ENCODE measurements at places on chromosomes 7 and 10.

DNA sequence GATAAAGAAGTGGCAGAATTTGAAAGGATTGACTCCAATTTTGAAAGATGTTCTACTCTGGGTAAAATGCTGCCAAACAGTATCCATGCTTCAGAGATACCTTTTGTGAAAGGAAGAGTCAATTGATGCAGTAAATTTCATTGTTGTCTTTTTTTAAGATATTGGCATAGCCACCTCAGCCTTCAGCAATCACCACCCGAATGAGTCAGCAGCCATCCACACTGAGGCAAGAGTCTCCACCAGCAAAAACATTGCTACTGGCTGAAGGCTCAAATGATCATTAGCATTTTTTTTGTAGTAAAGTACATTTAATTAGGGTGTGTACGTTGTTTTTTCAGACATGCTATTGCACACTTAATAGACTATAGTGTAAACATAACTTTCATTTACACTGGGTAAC, 31.7 kb upstream of the CYP26C1 start:
- DNase-seq = no peak

GRCh38 chr7:141874787-141875186, 33.5 kb upstream of the PRSS37 start:
- DNase-seq = no peak

DNA sequence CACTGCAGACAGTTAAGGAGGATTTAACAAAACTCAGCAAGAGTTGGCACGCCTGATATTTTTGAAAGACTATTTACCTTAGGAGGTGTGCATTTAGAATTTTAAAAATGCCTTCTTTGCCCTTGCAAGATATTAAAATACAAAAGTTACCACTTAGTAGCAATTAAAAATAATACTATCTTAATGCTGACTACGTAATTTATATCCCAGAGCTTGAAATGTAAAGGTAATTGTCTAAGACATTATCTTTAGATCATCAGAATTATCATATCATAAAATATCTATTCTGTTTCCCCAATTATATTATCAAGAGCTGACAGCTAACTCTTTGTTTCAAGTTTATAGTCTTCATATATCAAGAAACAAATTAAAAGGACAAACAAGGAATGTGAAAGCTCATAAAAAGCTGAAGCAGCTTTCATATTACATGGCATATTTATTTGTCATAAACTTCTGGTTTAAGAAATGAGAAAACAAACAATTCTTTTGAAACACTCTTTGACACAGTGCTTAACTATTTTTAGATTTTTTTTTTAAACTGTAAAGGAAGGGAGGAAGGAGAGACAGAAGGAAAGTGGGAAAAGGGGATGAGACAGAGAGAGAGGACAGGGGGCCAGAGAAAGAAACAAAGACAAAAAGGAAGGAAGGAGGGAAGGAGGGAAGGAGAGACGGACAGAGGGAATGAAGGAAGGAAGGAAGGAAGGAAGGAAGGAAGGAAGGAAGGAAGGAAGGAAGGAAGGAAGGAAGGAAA, 73.5 kb downstream of the RTKN2 start:
- no peak for DNase-seq

DNA sequence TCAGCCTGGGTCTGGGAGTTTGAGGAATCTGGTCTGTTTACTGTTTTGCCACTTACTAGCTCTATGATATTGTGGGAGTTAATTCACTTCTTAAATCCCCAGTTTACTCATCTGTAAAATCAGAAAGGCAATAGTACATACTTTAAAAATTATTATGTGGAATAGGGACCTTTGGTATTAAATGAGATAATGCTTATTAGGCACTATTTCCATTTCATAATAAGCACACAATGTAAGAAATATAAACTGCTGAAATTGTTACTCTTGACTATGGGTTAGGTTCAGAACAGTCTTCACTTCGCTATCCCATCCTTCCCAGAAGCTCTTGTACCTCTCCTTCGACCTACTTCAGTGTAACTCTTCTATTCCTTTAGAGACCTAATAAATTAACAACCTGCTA, 47.2 kb downstream of the AGK start:
- DNase-seq = no peak

DNA sequence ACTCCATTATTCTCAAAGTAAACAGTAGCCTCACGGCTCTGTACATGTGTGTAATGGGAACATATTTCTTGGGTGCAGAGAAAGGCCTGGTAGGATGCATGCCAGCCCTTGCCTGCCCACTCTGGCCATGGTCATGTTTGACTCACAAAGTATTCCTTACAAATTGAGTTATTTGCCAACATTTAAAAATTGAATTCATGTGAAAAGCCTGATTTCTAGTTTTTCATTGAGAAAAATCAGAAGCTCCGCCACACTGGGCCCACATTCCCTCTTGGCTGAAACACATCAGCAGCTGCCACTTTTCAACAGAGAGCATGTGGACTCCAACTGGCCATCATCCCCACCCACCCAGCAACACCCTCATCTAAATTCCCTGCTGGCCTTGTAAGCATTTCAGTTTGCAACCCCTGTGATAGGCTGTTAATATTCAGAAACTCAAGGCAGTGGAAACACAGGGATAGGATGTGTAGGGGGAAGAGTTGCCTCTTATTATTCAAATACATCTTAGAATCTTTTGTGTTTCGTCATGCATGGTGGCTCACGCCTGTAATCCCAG, 40.9 kb downstream of the CDH23 start:
- no peak for DNase-seq

DNA sequence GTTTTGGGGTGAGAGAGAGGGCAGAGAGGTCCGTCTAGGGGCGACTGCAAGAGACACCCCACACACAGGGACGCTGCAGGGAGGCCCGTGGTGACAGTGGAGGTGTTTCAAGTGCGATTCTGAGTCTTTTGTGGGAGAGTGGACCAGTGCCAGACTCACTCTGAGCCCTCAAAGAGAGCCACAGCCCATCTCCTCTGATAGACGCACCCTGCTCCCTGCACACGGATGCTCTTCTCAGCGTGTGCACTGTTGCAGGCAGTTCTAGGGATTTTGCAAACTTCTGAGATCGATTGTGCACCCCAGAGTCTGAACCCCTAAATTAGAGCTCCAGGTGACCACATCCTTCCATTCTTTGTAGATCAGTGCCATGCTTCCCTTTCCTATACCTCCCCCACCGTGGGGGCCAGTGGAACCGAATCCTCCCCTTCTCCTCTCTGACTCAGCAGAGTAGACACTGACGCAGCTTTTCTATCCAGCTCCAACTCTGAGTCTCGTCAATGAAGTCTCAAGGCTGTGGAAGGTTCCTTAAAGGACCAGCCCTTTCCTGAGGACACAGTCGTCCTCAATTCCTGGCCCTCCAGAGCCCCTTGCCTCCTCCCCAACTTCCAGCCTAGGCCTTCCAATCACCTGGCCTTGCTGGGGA, 83.8 kb downstream of the TMEM130 start:
- DNase-seq = no peak

DNA sequence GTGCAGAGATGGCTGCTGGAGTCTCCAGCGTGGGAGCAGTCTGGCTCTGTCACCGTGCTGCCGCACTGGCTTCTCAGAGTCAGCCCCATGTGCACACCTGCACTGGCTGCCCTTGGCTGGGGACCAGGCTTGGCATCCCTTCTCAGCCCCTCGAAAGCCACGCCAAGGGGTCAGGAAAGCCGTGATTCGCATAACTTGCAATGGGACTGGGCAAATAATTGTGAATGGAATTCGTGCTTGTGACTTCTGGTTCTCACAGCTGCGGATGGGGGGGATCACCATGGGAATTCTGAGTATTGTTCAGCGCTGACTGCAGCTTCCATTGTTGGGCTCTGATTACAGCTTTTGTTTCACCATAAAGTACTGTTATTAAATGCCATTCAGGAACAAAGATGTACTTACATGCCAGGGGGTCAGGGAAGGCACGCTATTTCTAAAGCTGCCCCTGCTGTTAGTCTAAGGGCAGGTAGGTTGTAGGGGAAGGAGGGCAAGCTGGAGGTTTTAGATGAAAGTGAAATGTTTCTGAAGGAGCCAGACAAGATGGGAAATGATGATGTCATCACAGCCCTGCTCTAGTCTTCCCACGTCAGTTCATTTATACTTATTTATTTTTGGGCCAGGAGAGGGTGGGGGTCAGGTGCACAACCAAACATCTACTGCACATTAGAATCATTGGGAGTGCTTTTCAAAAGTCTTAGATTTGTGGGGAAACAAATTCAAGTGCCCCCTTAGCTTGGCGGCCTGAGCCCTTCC, 5.8 kb upstream of the PLEKHA1 start:
- no peak for DNase-seq

DNA sequence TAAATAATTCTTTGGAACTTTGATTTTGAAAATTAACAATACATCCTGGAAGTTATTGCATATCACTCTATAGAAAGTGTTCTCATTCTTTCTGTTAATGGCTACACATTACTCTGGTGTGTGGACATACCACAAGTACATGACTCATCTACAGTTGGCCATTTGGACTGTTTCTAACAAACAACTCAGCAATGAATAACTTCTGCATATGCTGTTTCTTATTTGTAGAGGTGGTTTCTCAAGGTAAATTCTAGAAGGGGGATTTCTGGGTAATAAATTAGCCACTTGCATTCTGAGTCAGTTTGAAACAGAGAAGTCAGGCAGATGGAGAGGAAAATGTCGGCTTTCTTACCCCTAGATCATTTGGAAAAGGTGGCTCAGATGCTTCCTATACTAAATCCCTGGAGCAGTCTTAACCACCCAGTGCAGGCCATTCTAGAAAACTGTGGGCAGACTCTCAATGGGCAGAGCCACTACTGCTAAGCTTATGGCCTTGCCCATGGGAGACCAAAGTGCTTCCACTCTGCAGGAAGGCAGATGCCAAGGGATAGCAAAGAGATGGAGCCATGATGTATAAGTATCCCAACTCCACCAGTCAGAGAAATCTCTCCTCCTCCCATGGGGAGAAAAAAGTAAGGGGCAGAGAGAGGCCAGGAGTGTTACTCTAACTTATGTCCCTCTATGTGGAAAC, 194.0 kb upstream of the PLPP4 start:
- no peak for DNase-seq

GRCh38 chr7:51067757-51068156, 248.9 kb downstream of the COBL start:
- DNase-seq = peak; percentile 33

DNA sequence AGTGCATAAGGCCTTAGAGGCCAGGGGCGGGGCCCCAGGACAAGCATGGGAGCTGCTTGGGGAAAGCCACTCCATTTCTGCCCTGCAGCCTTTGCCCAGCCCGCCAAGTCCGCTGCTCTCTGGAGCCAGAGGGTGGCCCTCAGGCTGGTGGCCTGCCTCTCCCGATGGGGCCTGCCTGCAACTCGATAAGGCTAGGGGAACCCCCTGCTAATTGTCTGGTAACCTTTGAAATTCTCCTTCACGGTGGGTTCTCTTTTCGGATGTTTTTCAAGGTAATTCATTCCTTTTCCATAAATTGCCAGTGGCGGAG, 94.9 kb downstream of the ZMIZ1 start:
- DNase-seq = no peak

GRCh38 chr7:143015926-143016490, 10.9 kb downstream of the OR9A2 start:
- no peak for DNase-seq

DNA sequence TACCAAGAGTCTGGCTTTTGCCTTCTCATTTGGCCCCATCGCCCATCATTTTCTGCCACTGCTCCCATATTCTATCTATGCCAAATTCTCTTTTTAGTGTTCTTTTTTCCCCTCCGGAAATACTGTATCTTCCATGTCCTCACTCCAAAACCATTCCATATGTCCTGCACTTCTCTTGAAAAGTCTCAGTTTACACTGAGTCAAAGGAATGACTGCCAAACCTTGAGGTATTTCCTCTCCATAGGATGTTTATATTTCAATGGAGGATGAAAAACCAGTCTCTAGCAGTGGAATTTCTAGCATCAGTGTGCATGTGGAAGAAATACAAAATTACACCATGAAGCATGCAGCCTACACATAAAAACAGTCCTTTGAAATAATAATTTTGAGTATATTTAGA, 121.4 kb upstream of the PHYHIPL start:
- DNase-seq = no peak

DNA sequence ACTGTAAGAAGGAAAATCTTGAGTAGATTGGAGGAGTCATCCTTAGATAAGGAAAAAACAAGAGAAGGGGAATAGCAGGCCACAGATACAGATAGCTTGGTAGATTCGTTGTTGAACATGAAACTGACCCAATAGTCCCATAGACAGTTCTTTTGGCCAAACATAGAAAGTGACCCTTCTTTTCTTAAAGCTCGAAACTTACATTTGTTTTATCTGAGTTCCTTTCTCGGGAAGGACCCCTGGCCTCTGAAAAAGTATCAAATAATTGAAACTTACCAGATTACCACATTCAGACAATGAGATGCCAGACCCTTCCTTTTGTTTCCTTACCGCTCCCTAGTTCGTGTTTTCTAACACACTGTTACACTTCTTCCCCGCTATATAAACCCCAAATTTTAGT, 72.9 kb downstream of the ZFAND4 start:
- DNase-seq = no peak

- DNase-seq = no peak
These were observed 26.8 kb upstream of the RASGEF1A start for GRCh38 chr10:43293677-43294057.

- no peak for DNase-seq
These were observed 2.6 kb downstream of the PSMG3 start for GRCh38 chr7:1567049-1567771.

- no peak for DNase-seq
These were observed 132.6 kb downstream of the CELF2 start for GRCh38 chr10:11150231-11150731.

- DNase-seq = no peak
These were observed 131.6 kb upstream of the AHR start for GRCh38 chr7:17166824-17167379.

DNA sequence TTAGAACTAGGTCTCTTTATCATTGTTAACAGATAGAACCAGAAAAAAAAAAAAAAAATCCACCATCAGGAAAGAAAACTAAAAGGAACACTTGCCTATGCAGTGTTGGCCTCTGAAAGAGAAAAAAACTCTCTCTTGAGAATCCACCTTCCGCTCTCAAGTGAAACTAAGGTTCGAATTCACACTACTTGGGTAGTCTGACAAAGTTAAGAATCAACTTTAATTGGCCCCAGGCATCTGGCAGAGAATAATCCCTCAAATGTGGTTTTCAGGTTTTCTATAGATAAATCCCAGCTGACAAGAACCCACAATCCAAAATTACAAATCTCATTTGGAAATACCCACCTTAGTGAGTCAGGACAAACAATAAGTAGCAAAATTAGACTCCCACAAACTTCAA, 199.7 kb upstream of the LRRN3 start:
- DNase-seq = no peak

DNA sequence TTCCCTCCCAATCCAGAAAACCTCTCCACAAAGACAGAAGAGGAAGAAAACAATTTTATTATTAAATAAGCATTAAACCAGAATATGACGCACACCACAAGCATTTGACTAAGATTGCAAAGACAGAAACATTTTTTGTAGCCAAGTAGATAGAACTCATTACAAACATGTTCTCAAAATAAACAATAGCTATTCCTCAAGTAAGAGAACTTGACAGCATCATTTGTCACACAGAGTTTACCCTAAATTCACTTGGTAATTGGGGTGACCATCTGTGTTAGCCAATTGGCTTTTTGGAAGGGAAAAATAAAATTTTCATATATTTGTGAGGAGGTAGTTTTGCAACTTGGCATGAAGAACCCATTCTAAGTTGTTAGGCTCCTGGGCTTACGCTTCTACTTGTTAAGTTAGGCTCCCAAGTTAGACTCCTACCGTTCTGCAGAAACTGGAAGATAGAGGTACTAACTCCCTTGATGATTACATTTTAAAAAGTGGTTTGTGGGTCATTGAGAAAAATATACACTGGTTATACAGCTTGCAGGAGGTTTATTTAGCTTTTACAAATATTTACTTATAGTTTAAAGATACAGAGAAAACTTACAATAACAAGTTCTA, 618.6 kb upstream of the CNTNAP2 start:
- no peak for DNase-seq

- no peak for DNase-seq
These were observed 125.6 kb upstream of the TBX20 start for GRCh38 chr7:35379481-35379880.

Data from stimulated activated CD4-positive, alpha-beta T cell treated with anti-CD3 and anti-CD28 coated beads, Interleukin-12 subunit alpha, Interleukin-12 subunit beta, amount 100 ng/mL, for 4 hours (primary cell).